ENCODE measurements at places on chromosomes 5 and 9.

DNA sequence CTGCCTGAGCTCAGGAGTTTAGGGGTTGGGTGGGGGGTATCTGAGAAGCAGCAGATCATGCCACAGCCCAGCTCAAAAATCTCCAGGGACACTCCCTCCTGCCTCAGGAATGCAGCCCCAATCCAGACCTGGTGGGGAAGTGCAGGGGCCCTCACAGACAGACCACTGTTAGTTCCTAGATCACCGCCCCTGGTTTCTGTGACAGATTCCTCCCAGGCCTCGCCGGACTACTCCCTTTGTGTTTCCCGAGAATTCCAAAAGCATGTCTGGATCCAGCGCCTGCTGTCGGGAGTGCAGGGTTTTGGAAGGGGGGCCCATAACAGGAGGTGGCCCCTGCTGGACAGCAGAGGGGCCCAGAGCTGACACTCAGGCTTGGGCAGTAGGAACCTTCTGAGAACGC lies 74.5 kb downstream of the CTSL start:
- no peak for DNase-seq

DNA sequence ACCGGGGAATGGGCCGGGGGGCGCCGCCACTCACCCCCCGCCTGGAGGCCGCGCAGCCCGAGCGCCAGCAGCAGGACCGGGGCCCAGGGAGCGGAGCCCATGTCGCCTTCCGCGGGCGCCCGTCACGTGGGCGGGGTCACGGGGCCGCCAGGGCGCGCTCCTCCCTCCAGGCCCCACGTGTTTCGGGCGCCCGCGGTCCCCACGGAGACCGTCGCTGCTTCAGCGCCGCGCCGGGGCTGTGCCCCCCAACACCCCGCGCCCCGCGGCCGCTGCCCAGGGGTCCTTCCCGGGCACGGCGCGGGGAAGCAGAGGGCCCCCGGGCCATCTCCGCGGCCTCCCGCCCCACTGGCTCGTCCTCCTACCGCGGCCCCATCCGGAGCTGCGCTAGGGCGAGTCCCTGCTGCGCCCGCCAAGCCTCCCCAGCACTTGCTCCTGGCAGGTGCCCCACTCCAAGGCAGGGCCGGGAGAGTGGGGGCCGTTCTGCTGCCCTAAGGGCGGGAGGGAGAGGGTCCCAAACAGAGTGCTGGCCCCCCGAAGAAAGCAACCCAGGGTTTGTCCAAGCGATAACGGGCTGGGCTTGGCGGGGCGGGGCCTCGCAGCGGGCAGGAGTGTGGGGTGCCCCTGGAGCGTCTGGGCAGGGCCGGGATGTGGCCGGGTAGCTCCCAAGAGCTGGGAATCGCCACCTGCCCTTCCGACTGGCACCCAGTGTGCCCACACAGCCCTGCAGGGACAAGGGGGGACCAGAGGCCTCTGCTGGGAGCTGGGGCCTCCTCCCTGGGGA lies at the start of gene DPP7:
Gene DPP7 (minus strand): TSS at position 121 of the 781 bp plus-strand sequence. CDS start 20 bp downstream, at position 101.
- DNase-seq, result peak; percentile 71

DNA sequence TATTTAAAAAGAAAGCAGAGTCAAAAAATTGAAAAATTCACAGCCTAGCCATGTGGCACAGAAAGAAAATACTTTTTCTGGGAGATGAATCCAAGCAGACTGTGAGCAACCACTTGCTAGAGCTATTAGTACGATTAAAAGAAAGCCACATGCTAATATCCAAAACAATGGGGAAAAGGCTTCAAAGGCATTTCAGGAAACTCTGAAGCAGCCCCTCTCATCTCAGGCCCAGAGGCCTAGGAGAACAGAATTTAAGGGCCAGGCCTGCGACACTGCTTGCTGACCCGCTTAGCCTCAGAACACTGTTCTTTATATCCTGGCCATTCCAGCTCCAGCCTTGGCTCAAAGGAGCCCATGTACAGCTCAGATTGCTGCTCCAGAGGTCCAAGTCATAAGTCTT lies 1257.0 kb upstream of the CDH18 start:
- no peak for DNase-seq

DNA sequence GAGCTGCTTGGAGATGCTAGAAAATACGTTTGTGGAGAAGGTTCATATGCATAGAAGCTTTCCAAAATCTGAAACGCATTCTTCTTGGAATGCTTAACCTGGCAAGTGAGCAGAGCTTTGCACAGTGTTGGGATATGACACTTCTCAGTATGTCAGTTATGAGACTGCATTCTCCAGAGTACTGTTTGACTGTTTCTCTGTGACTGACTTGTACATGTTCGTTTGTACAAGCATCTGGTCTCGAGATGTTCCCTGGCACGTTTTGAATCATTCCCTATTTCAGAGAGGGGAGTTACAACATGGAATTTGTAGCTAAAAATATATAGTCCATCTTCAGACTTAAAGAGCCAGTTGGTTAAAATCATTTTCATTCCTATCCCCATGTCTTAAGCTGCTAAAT lies 272.4 kb downstream of the ARRDC3 start:
- no peak for DNase-seq

GRCh38 chr5:178778919-178779318 lies 48.5 kb upstream of the ZNF354A start:
- DNase-seq, result no peak

DNA sequence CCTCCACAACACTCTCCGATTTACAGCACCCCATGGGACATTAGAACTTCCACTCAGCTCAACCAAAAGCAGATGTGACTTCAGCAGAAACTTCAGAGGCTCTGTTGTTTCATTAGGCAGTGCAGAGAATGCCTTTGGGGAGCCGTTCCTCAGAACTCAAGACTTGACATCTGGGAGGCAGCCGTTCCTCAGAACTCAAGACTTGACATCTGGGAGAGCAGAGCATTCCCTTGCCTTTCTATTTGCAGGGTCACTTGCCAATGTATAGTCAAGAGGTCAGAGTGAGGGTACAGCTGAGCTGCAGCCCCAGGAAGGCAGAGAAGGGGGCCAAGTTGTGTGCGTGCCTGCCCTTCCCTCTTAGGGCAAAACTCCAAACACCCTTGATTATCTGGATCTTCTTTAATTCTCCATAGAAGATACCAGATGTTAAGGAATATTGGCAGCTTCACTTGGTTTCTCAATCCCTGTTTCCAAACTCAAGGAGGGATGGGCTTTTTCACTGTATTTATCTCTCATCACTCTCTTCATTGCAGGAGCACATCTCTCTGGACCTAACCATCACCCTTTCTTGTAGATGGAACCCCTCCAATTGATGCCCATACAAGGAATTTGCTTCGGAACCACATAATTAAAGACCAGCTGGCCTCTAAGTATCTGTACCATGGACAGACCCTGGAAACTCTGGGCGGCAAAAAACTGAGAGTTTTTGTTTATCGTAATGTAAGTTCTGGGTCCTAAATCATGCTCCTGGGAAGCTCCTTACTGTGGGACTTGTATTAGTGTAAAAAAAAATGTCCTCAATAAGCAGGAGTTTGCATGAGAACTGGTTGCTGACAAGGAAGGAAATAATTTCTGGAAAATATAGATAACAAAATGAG lies 25.6 kb downstream of the TGFBI start:
- no peak for DNase-seq

DNA sequence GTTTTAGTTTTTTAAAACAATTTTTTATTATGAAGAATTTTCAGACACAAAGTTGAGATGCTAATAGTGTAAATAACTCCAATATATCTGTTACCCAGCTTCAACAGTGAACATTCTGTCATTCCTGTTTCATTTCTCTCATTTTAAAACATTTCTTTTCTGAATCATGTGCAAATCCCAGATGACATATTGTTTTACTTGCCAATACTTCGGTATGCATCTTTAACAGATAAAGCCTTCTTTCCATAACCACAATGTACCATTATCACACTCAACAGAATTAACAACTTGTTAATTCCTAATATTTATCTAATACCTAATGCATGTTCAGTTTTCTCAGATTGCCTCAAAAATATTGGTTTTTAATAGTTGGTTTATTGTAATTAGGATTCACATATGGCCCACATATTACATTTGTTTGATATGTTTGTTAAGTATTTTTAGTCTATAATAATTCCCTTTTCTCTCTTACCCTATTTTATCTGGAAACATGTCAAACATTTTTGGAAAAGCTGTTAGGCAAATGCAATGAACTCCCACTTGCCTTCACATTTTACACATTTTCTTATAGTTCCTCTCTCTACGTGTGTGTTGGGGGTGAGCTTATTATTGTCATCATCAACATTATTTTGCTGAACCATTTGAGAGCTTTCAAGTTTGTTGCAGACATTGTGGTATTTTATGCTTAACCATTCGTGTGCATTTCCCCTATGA lies 58.7 kb upstream of the ANKRD55 start:
- no peak for DNase-seq

GRCh38 chr5:146450002-146450401 lies 2.9 kb downstream of the TCERG1 start:
- no peak for DNase-seq

Measured in T follicular helper cell (primary cell).